ENCODE measurements at places on chromosomes 4 and X.
A peak's percentile ranks its signal among the peaks of the same experiment; 100 is the strongest.

- DNase-seq = no peak
Observed at GRCh38 chrX:20265726-20266681, 705 bp downstream of the RPS6KA3 start.

GRCh38 chrX:123924186-123924585 is 37.3 kb upstream of the STAG2 start:
- no peak for DNase-seq

DNA sequence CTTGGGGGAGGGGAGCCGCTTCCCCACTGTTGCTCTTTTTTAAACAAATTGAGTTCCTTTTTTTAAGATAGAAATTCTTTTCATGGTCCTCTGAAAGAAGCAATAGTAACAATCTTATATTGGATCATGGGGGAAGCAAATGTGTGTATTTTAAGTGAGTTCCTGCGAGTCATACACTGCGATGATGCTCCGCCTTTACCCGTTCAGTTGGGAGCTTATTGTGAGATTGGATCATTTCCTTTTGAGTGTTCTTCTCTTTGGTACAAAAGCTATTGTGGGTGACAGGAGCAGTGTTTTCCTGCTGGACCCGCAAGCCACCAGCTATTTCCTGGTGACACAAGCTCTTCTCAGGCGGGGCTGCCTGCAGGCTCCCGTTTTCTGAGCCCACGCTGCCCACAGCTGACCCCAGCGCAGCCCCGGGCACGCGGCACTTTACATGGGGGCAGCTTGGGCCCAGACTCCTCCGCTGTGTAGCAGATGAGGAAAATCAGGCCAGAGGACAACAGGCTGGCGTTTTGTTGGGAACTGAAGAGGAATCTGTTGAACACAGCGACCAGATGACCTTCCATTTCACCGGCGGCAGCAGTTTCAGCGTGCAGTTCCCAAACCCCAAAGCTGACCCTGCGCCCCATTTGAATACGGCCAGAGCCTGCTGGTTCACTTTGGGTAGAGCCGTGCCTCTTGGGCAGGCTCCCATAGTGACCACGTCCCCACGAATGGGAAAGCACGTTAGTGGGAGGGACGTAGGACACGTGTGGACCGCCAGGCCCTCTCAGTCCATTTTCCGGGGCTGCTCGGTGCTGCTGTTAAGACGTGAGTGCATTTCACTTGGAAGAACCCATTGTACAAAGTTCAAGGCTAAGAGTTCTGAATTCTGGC is 12.2 kb downstream of the TADA2B start:
- DNase-seq = no peak

DNA sequence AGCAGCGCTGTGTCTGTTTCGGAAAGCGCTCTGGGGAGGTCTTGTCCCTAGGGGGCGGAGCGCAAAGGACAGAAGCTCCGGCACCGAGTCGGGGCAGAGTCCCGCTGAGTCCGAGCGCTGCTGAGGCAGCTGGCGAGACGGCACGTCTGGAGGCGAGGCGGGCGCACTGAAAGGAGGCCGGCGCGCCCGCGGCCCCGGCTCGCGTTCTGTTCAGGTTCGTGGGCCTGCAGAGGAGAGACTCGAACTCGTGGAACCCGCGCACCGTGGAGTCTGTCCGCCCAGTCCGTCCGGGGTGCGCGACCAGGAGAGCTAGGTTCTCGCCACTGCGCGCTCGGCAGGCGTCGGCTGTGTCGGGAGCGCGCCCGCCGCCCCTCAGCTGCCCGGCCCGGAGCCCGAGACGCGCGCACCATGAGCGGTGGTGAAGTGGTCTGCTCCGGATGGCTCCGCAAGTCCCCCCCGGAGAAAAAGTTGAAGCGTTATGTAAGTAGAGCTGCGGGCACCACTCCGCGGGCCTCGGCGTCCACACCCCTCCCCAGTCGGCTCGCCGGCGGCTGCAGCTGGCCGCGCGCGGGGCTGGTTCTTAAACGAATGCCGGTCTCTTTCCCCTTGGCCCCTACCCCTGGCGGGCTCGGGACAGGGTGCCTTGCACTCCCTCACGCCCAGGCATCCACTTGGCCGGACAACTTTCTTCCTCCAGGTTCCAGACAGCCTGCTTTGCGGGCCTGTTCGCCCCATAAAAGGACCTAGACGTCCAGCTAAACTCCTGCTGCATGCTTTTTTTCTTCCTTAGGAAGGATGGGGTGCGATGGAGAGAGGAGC is at the start of gene GAB1:
Gene GAB1, plus strand, starts transcription at position 96 of the 819 bp plus-strand sequence. Its CDS starts 313 bp downstream, at position 409.
- no peak for DNase-seq

GRCh38 chrX:50910685-50911176 is at the start of gene BMP15:
Gene BMP15, plus strand, starts transcription at chrX:50910735. Its CDS starts 49 bp downstream, at chrX:50910784.
- DNase-seq = no peak

- peak; percentile 17 for DNase-seq
Observed at GRCh38 chrX:123648028-123648810, 84.6 kb downstream of the THOC2 start.
